Osteocyte (in vitro differentiated cells): ENCODE measurements at places on chromosomes 1 and 21. TPM values are rescaled to one million over a fixed set of nuclear protein-coding genes. Genes with fewer than 3 reads are reported as not detected.

DNA sequence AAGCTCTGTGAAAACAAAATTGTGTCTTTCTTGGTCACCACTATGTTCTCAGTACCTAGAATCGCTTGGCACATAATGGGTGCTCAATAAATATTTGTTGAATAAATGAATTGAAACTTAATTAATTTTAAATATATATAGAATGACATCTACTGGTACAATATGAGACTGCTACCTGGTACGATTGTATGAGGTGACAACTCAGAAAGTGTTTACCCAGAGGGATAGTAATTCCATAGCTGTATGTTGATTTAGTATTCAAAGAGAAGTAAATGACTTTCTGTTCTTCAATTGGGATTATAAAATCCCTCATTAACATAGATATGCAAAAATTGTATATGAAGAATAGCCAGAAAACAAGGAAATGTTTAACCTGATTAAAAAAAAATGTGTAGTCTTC is 128.7 kb downstream of the RPS6KC1 start:
- no peaks in the 10 kb centered on the region for H3K27me3 ChIP-seq
- H3K36me3 ChIP-seq = peaks cover 28% of the 10 kb centered on the region
- no peak overlapping the region for H3K4me3 ChIP-seq
- H3K27ac ChIP-seq = no peak overlapping the region
- no peaks in the 10 kb centered on the region for H3K4me1 ChIP-seq

DNA sequence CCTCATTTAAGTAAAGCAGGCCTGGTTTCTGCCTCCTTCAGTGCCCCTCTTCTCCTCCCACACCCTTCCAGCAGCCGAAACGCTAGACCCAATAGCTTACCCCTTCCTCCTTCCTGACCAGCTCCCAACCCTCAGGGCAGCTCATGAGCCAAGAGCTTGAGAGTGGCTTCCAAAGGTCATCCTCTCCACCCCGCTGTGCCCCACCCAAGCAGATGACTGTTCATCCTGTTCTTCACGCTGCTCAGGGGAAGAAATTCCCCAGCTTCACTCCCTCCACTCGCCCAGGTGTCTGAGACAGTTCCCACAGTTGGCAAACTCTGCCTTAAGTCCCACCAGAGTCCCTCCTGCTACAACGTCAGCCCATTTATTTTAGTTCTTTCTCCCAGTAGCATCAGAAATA is 23.4 kb downstream of the ARHGEF19 start:
- no peak for DNase-seq
- H3K36me3 ChIP-seq = no peaks in the 10 kb centered on the region
- no peaks in the 10 kb centered on the region for H3K27me3 ChIP-seq
- H3K4me3 ChIP-seq = no peak overlapping the region
- H3K4me1 ChIP-seq = peaks cover 42% of the 10 kb centered on the region

DNA sequence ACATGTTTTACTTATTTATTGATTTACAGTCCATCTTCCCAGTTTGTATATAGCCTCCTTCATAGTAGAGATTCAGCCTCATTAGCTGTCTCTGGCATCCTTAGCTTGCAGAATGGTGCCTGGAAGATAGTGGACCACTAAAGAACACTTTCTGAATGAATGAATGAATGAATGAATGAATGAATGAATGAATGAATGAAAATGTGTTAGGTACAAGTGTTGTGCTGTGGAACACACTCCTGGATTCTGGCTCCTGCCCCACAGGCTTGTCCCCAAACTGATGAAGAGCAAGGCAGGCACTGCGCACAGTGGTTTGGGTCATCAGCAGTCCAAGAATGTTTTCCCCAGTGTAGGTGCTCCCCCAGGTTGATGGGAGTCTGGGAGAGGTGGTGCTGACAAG is 159.4 kb downstream of the ST6GALNAC5 start:
- no peaks in the 10 kb centered on the region for H3K36me3 ChIP-seq
- DNase-seq = no peak
- peaks cover 3% of the 10 kb centered on the region for H3K4me1 ChIP-seq
- H3K4me3 ChIP-seq = no peak overlapping the region

LYSMD1 gene
- 12.6 and 13.3 TPM in 2 replicates for total RNA-seq

GRCh38 chr1:101165954-101166353 is 70.9 kb upstream of the S1PR1 start:
- no peak overlapping the region for H3K4me3 ChIP-seq
- DNase-seq = no peak
- no peaks in the 10 kb centered on the region for H3K36me3 ChIP-seq
- peaks cover 15% of the 10 kb centered on the region for H3K27me3 ChIP-seq
- no peak overlapping the region for H3K27ac ChIP-seq

HSD11B1 gene
- not detected in 2 replicates for total RNA-seq

DNA sequence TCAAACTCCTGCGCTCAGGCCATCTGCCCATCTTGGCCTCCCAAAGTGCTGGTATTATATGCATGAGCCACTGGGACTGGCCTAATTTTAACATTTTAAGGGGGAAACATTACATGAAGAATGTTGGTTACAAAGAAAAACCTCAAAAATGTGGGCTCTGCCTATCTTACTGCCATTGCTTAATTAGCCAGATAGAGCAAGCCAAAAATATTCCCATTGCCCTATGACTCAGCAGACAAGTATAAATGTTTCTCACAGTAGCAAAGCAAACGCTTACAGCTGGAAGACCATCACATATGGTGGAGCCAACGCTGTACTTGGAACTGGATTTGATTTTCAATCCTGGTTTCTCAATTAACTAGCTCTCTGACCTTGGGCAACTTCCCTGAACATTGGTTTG is 502.0 kb downstream of the SMYD3 start:
- no peaks in the 10 kb centered on the region for H3K36me3 ChIP-seq
- H3K27ac ChIP-seq = peak overlapping the region; percentile 24
- no peak overlapping the region for H3K4me3 ChIP-seq
- peaks cover 48% of the 10 kb centered on the region for H3K4me1 ChIP-seq

OR2L13 gene
- total RNA-seq = not detected in 2 replicates

DNA sequence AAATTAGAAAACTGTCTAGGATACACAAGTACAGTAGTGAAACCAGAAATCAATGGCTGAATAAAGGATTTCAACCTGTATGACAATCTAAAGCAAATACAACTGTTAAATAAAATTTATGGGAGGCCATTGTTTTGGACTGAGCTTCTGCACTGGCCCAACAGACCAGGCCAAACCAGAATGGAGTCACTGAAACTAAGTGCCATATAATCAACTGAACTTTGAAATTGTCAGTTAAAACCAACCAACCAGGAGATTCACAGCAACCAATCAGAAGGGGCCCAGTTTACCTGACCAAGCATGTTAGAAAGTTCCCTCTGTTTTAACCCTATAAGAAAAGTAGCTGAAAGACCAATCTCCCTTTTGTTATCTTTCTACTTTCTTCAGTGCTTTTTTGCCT is 30.5 kb upstream of the SOAT1 start:
- no peak for DNase-seq
- H3K4me1 ChIP-seq = peaks cover 11% of the 10 kb centered on the region
- no peaks in the 10 kb centered on the region for H3K36me3 ChIP-seq
- no peaks in the 10 kb centered on the region for H3K27me3 ChIP-seq
- no peak overlapping the region for H3K4me3 ChIP-seq

- no peaks in the 10 kb centered on the region for H3K4me1 ChIP-seq
- H3K27me3 ChIP-seq = no peaks in the 10 kb centered on the region
- no peak for DNase-seq
- H3K36me3 ChIP-seq = no peaks in the 10 kb centered on the region
- H3K4me3 ChIP-seq = no peak overlapping the region
- no peak overlapping the region for H3K27ac ChIP-seq
These were observed 128.0 kb downstream of the TNNI3K start for GRCh38 chr1:74363220-74363619.

DNA sequence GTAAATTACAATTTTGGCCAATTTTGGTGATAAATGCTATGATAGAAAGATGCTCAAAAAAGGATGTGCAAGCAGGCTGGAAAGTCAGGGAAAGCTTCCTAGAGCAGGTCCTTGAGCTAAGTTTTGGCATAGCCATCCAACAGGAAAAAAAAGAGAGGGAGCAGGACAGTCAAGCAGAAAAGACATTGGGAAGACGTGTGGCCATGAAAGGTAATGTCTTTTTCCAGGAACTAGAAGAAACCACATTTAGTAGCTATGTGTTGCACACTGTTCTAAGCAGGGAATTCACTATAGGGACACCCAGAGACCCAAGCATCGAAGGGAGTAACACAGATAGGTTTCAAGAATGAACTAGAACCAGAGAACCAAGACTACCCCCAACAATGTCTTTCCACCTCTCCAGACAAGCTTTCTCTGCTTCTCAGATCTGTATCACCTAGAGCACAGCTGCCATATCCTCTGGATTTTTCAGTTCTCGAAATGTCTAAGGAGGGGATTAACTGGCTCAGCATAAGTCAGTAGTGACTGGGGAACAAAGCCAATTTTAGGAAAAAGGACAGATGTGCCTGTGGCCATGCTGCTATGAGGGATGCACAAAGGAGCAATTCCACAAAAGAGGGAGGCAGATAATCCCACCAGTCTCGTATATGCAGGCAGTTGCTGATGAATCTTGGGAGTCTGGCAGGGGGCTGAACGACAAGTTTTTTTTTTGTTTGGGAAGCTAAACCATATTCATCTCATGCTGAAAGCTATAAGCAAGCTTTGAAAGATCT is 97.1 kb upstream of the DAB1 start:
- no peak overlapping the region for H3K4me3 ChIP-seq
- H3K4me1 ChIP-seq = no peaks in the 10 kb centered on the region
- peaks cover 43% of the 10 kb centered on the region for H3K27me3 ChIP-seq
- no peak overlapping the region for H3K27ac ChIP-seq

- no peak overlapping the region for H3K4me3 ChIP-seq
- H3K36me3 ChIP-seq = peaks cover 19% of the 10 kb centered on the region
- no peaks in the 10 kb centered on the region for H3K27me3 ChIP-seq
- no peak overlapping the region for H3K27ac ChIP-seq
These were observed 68.4 kb downstream of the GDAP2 start for GRCh38 chr1:117860896-117861610.

USH2A gene
- not detected in 2 replicates for total RNA-seq

MROH9 gene
- not detected in 2 replicates for total RNA-seq

DNA sequence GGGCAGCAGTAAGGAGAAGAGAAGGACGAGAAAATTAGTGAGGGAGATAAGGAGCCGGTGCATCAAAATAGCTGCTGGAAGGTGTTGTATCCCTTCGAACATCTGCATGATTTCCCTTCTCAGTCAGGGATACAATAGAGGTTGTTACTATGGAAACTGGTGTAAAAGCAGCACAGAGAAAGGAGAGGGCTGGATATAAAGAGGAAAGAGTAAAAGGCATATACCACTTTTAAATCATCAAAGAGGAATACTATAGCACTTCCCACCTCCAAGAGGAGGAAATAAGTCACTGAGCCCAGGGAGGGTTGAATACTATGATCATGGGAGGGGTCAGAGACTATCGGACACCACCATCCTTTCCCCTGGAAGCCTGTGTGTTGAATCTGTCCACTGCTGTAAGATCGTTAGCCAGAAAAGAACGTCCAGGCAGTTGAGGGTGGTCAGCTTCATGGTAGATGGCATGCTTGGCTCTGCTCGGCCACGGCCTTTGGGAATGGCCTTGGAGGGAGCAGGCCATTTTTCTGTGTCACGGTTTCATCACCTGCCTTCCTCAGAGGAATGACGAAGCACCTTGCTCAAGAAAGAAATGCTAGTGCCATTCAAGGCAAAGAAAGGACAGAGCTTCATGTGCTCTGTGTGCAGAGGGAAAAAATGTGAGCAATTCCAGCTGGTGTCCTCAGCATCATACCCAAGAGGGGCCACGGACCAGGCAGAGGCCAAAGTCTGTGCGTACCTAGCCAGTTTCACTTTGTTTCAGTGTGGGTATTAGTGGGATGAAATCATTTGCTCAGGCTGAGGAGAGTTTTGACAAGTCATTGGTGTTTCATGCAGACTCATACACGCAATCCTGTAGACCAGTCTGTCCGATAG is 64.2 kb downstream of the IRF2BP2 start:
- no peaks in the 10 kb centered on the region for H3K36me3 ChIP-seq
- no peak for DNase-seq
- H3K4me3 ChIP-seq = no peak overlapping the region

HSD3B2 gene
- total RNA-seq = not detected in 2 replicates

- DNase-seq = no peak
- H3K36me3 ChIP-seq = no peaks in the 10 kb centered on the region
- H3K27ac ChIP-seq = no peak overlapping the region
- peaks cover 25% of the 10 kb centered on the region for H3K27me3 ChIP-seq
- no peaks in the 10 kb centered on the region for H3K4me1 ChIP-seq
These were observed 8.5 kb upstream of the CNIH4 start for GRCh38 chr1:224348137-224348536.

- H3K4me1 ChIP-seq = no peaks in the 10 kb centered on the region
- no peak for DNase-seq
- no peak within 1 kb of the TSS for H3K27ac ChIP-seq
- no peak within 1 kb of the TSS for H3K4me3 ChIP-seq
- no peaks in the 10 kb centered on the region for H3K36me3 ChIP-seq
These were observed at the start of gene CAPN8 for GRCh38 chr1:223665592-223666312. Gene CAPN8 (minus strand): TSS chr1:223665701. CDS start chr1:223665646, 55 bp downstream.

GRCh38 chr1:57986432-57986831 is 560.1 kb downstream of the OMA1 start:
- no peaks in the 10 kb centered on the region for H3K4me1 ChIP-seq
- no peak overlapping the region for H3K4me3 ChIP-seq
- no peaks in the 10 kb centered on the region for H3K36me3 ChIP-seq
- DNase-seq = no peak
